Fibroblast of skin of abdomen (primary cell): ENCODE measurements at places on chromosomes 1 and 21.

DNA sequence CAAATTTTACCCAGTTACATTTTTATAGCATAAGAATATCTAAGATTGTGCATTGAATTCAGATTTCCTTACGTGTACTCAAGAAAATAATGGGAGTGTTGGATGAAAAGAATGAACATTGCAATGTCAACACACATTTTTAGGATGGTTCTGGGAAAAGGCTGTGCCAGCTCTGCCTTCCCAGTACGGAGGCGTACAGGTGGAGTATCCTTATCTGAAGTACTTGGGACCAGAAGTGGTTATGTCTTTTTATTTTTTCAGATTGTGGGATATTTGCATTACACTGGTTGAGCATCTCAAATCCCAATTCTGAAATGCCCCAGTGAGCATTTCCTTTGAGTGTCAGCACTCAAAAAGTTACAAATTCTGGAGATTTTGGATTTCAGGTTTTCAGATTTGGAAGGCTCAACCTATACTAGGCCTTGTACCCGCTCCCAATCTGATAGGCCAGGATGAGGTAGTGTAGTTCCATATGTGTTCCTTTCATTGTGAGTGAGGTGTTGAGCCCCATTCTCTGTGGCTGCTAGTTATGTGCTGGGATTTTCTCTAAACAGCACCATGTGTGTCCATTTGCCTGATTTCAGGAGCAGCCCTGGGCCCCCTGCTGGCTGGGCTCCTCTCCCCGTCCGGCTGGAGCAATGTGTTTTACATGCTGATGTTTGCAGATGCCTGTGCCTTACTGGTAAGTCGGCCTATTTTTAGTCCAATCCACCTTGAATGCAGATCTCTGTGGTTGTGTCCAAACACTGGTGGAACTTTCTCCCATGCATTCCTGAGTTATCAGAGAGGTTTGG is 60.8 kb downstream of the SLC37A1 start:
- peak; percentile 8 for DNase-seq

- DNase-seq, result no peak
Observed at GRCh38 chr1:150259217-150259616, 1.6 kb downstream of the CA14 start.

GRCh38 chr21:35036465-35037383 is 12.4 kb downstream of the RUNX1 start:
- no peak for DNase-seq

GRCh38 chr1:1116701-1117468 is 996 bp upstream of the C1orf159 start:
- DNase-seq, result no peak

GRCh38 chr1:30172299-30172694 is 551.1 kb downstream of the MATN1 start:
- DNase-seq, result no peak

DNA sequence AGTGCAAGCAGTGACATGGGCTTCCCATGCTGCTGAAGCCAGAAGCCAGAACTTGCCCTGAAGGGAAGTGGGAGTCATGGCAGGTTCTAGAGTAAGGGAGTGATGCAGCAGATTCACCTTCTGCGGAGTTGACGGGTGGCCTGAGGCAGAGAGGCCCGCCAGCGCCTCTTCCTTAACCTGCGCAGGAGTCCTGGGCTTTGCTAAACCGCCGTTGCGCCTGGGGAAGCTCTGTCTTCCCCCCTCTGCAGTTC is 67.3 kb downstream of the OBSCN start:
- no peak for DNase-seq

- DNase-seq, result peak; percentile 2
Observed at GRCh38 chr1:51819810-51820209, 58.7 kb downstream of the NRDC start.

DNA sequence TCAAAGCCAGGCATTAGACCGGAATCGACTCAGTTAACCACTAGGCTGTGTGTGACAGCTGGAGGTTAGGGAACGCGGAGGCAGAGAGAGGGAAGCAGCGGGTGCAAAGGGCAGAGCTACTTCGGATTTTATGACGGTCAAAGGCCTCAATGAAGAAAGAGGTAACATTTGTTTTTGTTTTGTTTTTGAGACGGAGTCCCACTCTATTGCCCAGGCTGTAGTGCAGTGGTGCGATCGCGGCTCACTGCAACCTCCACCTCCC is 276.8 kb upstream of the GREM2 start:
- DNase-seq, result no peak

DNA sequence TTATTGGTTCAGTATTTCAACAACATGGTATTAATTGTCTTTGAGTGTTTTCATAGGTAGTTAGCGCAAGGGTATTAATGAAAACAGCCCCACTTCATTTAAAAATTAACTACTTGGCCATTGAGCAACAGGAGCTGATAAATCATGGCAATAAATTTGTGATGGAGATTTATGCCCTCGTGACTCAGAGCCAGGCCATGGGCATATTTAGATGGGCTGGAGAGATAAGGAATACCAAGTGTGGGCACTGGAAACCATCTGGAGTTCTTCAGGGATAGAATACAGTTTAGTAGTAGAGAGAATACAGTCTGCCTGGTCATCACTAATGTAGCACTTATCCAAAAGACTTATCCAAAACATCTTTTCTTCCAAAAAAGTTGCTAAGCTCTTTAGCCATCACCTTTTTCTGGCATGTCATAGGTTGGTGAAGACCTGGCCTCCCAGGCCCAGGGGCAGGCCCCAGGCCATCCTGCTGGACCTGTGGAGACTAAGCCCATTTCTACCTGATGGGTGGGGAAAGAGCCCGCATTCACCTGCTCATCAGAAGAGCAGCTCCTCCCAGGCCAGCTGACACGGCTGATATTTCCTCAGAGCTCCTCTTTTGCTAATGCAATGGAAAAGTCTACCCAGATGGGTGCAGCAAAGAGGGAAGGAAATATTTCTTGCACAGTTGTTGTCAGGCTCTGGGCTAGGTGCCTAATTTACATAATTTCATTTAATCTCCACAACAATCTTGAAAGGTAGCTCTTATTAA is 238.0 kb downstream of the TM2D1 start:
- no peak for DNase-seq

DNA sequence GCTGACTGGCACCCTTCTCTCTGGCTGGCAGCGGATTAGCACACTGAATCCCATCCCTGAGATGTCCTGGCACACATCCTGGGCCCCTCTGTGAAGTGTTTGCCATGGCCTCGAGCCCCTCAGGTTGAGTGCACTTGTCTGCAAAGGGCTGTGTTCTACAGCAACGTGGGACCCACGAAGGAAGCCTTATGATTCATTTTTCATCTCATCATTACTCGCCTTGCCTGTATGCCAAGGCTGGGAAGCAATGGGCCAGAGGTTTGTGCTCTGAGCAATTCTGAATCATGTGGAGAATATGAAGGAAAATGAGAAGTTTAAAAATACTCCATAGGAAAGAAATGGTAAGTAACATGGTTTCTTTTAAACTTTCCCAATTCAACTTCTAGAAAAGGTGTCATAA is 124.8 kb upstream of the LMO4 start:
- DNase-seq, result peak; percentile 62

DNA sequence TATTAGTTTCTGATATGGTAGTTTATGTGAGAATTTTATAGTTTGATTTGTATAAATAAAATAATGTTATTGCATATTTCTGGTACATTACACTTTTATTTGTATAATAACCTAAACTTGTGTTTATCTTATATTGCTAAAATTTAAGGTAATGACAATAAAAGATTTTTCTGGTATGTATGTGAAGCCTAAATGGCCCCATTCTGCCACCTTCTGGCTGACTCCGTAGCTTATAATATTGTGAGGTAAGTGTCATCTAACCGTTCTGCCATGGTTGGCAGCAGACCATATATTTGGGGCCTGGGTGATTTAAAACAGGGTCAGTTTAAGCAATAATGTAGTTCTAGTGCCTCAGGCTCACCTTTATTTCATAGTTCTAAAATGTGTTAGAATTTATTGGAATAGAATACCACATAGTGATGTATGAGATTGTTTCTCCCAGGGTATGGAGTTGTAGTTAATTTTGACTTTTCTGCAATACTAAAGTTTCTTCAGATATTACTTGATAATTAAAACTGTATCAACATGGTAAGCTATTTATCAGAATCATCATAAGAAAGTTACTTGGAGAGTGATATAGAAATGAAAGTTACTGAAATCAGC is 21.2 kb upstream of the PRKACB start:
- peak; percentile 48 for DNase-seq

DNA sequence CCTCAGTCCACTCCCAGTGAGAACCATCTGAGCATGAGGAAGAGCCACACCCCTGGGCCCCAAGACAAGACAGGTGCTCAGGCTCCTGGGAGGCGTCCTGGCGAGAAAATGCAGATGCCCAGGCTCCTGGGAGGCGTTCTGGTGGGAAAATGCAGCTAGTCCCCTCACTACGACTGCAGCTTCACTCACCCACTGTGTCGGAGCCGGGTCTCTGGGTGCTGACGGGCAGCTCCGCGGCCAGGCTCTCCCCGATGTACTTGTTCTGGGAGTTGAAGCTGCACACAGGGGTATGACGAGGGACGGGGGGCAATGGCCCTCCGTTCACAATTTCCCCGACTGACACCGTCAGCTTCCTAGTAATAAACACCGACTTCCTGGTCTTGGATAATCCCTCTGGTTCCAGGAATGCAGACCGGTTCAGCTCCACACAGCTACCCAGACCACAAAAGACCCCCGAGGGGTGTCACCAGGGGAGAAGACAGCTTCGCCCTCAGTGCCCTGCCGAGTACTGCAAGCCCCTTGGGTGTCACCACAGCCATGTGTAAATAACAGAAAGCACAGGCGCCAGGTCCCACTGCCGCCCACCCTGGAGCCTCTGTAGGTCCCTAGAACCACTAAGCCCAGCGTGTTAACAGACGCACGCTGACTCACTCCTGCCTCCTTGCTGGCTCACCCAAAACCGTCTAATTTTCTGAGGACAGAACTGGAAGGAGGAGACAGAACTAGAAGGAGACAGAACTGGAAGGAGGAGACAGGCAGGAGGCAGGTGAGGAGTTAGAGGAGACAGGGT is 19.5 kb downstream of the MCM3AP start:
- no peak for DNase-seq

DNA sequence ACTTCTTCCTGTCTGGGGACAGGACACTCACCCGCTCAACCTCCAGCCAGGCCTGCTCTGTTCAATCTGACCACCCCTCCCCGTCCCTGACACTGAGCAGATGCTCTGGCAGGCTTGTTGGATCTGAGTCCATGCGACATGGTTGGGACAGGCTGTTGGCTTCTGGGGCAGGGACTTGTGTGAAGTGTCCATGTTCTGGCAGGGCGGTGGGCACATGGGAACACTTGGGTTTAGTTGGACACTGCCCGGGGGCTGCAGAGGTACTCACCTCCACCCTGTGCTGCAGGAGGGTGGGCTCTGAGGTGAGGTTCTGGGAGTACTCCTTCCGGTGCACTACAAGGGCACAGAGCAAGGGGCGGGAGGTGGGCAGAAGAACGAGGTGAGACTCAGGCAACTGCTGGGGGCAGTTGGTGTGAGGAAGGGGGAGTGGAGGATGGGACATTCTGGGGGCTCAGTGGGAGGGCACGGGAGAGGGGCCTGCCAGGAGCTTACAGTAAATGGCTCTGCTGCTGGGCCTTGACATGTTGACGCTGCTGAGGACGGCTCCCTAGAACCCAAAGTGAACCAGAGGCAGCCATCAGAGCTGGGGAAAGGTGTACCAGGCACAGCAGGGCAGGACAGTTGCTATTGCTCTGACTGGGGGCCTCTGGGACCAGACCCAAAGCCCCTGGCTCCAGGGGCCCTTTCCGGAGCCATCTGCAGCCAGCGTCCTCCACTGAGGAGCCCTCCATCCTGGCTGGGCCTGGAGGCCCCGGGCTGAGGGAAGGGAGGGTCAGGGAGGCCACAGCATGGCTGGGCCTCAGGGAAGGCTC is 2.3 kb downstream of the EPS8L3 start:
- DNase-seq, result no peak

- DNase-seq, result peak; percentile 40
Observed at GRCh38 chr1:175887981-175888428, 144.6 kb upstream of the TNR start.

GRCh38 chr1:116740296-116740695 is 13.9 kb upstream of the CD2 start:
- DNase-seq, result no peak

DNA sequence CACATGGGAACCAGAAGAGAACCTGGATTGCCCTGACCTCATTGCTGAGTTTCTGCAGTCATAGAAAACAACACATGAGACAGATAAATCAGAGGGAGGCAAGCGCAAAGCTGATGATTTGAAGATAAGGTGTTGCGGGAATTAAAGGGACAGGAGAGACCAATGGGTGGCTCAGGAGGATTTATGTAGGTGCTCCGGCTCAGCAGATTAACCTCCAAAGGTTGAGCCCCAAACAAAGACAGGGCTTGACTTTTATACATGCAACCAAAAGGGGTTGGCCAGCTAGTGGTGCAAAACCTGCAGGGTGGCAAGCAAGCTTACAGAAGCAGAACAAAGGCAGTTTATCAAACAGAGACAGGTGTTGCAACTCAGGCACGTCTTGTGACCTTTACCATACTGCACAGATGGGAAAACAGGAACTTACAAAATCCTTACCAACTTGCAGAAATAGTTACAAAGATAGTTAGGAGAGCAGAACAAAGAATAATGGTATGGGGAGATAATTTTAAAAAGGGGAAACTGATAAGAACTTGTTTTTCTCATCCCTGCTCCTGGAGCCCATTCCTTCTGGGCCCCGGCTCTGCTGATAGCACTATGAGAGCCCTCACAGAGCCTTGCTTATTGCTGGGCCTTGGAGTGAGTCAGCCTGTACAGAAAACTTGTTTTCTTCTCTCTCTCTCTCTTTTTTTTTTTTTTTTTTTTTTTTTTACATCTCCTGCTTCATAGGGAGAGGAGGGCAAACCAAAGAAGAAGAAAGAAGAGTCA is 93.6 kb downstream of the SNRPE start:
- DNase-seq, result no peak

DNA sequence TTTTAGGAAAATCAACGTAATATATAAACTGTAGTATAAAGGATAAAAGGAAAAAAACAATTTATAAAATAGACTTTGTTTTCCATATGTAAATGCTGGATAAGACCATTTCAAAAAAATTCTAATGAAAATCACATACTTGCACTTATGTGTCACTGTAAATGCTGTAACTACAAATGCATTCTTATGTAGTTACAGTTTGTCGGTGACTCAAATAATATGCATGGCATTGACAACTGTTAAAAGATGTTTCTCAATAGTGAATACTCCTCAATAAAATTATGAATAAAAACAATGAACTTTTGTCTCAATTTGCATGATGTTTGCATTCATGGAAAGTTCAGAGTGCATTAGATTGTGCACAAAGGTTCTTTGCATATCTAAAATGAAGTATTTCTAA is 614.0 kb upstream of the CHRM3 start:
- peak; percentile 69 for DNase-seq

DNA sequence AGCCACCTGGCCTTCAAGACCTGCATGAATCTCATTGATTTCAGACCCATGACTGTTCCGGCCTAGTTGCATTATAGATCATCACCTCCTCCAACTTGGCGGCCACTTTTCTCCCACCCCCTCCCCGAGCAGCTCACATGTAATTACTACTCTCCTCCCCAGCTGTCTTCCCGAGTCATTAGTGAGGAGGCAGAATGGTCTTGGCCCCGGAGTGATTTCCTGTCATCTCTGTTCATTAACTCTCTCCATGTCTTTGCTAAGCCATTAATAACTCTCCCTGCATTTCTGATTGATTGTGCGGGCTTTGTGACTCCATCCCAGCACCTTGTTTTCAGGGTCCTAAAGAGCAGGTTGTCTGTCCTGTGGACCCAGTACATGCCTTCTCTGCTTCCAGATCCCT is 75.6 kb upstream of the CNTN2 start:
- no peak for DNase-seq

GRCh38 chr1:244347942-244348341 is 103.8 kb downstream of the ADSS2 start:
- no peak for DNase-seq
